ENCODE measurements at places on chromosomes 1 and 21.

- DNase-seq = peak; percentile 88
These were observed 11.1 kb upstream of the ARHGEF2 start for GRCh38 chr1:155989242-155990004.

GRCh38 chr1:110107867-110108469 is 4.3 kb upstream of the UBL4B start:
- no peak for DNase-seq

GRCh38 chr21:42576639-42577038 is 63.0 kb downstream of the SLC37A1 start:
- no peak for DNase-seq

DNA sequence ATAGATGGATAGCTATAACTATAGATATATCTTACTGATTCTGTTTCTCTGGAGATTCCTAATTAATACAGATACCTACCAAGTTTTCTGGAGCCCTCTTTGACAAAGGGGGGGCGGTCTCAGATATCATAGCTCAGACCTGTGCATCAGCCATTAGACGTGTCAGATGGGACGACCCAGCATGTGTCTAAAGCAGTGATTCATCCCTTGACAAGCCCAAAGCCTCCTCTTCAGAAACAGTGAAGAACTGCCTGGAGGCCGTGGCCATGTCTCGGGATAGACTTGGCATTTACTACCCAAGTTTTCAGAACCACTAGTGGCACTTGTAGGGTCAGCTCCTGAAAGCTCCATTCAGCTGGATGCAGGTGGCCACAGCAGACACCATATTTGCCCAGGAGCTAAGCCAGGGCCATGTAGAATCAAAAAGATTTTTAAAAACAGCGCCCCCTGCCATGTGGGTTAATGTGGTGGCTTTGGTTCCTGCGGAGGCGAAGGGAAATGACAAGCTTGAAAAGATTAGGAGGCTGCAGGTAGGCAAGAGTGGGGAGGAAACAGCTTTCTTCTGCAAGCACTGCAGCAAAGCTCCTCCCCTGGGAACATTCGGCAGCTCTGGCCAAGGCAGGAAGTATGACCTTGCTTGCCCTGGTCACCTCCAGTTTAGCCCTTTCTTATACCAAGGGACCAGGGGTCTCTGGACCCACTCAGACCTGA is 82.2 kb downstream of the FBXO2 start:
- DNase-seq = no peak

- DNase-seq = peak; percentile 43
These were observed 34.7 kb downstream of the CELF3 start for GRCh38 chr1:151681923-151682322.

DNA sequence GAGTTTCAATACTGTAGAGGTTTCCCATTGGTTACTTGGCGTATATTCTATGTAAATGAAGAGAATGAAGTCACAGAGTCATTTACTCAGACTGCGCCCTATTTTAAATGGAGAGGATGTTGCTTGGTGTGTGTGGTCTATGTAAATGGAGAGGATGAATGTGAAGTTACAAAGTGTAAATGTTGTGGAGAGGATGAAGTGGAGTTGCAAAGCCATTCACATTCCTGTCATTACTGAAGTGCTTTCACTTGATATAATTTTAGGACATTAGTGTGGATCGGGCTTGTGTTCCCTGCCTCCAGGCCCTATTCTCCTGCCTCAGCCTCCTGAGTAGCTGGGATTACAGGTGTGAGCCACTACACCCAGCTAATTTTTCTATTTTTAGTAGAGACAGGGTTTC is 99.4 kb upstream of the CACYBP start:
- no peak for DNase-seq

DNA sequence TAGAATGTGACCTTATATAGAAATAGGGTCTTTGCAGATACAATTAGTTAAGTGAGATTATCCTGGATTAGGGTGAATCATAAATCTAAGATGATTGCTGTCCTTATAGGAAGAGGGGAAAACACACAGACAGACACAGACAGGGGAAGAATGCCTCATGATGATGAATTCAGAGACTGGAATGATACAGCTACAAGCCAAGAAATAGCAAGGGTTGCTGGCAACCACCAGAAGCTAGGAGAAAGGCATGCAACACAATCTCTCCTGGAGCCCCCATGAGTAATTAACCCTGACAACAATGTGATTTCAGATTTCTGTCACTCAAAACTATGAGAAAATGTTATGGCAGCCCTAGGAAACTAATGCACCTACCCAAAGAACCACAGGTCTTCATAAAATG is 19.1 kb upstream of the PPIH start:
- DNase-seq = no peak

DNA sequence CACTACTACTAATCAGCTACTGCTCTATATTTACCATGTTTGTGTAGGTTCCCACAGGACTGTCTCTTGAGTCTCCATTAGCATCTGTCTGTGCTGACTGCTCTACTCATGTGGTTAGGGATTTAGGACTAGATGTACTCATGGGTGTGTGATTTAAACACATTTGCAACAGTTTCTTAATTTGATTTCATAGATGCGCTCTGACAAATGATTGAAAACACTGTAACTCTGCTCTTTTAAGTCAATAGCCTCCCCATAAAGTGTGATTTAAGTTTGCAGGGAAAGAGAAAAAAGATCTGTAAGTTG is 809.3 kb downstream of the NCAM2 start:
- DNase-seq = no peak

DNA sequence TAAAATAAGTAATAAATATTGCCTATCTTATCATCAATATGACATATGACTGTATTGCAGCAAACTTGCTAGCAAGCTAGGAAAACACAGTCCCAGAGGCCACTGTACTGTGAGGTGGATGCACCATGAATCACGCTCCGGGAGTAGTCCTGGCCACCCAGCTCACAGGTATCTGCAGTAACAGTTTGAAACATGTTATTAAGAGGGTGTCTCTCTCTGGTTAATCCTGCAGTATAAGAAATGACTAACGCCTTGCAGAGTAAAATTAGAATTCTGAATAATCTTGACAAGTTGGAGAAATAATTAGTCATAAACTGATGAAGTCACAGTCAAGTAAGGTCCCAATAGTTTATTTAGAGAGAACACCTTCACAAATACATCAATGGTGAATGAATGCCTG is 34.0 kb upstream of the DPT start:
- DNase-seq = no peak

DNA sequence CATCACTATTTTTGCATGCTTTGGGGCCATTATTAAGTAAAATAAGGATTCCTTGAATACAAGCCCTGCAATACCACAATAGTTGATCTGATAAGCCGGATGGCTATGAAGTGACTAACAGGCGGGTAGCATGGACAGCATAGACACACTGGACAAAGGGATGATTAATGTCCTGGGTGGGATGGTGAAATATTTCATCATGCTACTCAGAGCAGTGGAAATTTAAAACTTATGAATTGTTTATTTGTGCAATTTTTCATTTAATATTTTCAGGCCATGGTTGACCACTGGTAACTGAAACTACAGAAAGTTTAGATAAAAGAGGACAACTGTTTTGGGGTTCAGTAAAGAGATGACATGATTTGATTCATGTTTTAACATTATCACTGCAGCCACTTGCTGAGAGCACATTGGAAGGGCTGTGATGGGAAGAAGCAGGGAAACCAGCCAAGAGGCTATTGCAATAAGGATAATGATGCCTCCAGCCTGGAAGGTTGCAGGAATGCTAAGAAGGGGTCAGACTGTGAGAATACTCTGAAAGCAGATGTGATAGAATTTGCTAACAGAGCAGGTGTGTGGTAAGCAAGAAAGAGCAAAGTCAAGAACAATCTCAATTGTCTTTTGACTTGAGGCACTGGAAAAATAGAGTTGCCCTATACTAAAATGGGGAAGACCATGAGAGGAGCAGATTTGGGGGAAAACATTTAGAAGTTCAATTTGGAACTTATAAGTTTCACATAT is 62.5 kb upstream of the TNFSF4 start:
- peak; percentile 100 for DNase-seq

- DNase-seq = peak; percentile 36
These were observed 17.3 kb downstream of the PDPN start for GRCh38 chr1:13600762-13601453.

- no peak for DNase-seq
These were observed 184.2 kb downstream of the TRABD2B start for GRCh38 chr1:47812904-47813514.

GRCh38 chr1:162605225-162605927 is 26.9 kb upstream of the DDR2 start:
- peak; percentile 100 for DNase-seq
